Inflammatory macrophage treated with lipopolysaccharide for 4 hours (primary cell): ENCODE measurements at places on chromosomes 13 and 19.

- no peak for DNase-seq
These were observed 104.8 kb downstream of the ZIC5 start for GRCh38 chr13:99866781-99867180.

DNA sequence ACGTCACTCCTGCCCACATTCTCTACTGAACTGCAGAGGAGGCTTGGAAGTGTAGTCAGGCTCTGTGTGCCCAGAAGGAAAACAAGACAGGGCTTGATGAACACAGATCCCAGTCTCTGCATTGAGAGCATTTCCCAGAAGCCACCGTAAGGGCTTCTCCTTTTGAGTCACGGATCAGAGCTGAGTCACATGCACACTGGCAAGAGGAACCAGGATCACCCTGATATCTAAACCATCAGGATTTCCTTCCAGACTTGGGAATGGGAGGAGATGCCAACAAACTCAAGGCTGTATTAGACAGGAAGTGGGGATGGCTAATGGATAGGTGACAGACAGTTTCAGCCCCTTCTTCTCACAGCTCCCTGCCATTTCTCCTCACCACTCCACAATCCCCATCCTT is 17.7 kb upstream of the FBXO17 start:
- DNase-seq, result peak; percentile 29

- DNase-seq, result no peak
These were observed 573.8 kb downstream of the LIG4 start for GRCh38 chr13:107641574-107641973.

DNA sequence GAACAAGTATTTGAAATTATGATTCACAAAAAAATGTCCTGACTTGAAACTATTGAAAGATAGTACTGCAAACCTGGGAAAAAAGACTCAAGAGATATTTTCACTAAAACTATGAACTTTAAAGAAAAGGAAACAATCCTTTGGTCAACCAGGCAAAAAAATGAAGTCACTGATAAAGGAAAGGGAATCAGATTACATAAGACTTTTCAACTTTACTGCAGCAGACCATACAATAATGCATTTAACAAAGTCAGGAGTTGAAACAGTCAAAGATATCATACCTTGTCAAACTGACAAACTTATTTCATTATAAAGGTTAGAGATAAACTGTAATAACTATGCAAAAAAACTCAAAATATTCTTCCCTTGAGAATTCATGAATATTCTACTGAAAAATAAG is 361.6 kb downstream of the DLEU7 start:
- no peak for DNase-seq

GRCh38 chr19:28008695-28009094 is 1204.3 kb downstream of the UQCRFS1 start:
- no peak for DNase-seq
